Stimulated activated CD4-positive, alpha-beta T cell treated with anti-CD3 and anti-CD28 coated beads, Interleukin-2, amount 100 ng/mL, for 24 hours (primary cell): ENCODE measurements at places on chromosomes 4 and X.

DNA sequence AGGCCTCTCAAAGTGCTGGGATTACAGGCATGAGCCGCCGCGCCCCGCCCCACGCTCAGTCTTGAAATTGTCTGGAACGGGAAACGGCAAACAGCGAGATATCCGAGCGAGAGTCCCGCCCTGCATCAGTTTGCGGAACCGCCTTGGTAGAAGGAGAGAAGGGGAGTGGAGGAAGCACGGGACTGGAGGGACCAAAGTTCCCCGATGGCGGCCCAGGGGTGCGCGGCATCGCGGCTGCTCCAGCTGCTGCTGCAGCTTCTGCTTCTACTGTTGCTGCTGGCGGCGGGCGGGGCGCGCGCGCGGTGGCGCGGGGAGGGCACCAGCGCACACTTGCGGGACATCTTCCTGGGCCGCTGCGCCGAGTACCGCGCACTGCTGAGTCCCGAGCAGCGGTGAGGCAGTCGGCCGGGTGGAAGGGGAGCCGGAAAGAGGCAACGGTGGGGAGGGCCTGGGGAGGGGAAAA lies at the start of gene BST1:
Gene BST1, plus strand, starts transcription at position 125 of the 463 bp plus-strand sequence. Its CDS starts 80 bp downstream, at position 205.
- DNase-seq: peak; percentile 62

- DNase-seq: no peak
These were observed 104.9 kb downstream of the FAM13A start for GRCh38 chr4:88952081-88952480.

DNA sequence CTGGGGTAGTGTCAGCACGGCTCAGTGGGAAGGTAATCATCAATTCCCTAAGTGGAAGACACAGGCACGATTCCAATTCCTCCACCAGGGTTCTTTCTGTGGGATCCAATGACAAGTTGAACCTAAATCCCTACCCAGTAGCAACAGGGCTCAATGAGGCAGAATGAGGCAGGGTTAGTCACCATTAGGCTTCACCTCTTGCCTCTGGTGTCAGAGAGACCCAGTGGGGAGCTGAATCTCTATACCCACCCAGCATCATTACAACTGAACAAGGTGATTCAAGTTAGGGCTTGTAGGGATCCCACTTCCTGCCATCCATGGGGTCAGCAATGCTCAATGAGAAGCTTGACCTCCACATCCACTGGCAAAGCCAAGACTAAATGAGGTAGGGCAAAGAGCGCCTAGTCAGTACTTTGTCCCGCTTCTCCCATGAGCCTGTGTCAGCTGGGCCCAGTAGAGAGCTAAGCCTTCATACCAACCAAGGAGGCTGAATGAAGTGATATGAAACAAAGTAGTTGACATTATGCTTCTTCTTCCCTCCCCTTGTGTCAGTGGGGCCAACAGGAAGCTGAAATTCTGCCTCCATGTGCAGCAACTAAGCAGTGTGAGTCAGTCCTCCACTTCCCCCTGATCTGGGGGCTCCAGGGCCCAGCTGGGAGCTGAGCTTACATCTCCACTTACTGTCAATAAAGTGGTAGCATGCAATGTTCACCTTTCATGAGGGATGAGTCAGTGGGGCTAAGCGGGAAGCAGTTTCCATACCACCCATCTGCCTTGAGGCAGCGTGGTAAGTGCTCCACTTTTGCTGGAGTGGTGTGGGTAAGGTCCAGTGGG lies 36.4 kb upstream of the RBM41 start:
- peak; percentile 22 for DNase-seq

- no peak for DNase-seq
These were observed 14.3 kb upstream of the CORIN start for GRCh38 chr4:47852136-47852535.

DNA sequence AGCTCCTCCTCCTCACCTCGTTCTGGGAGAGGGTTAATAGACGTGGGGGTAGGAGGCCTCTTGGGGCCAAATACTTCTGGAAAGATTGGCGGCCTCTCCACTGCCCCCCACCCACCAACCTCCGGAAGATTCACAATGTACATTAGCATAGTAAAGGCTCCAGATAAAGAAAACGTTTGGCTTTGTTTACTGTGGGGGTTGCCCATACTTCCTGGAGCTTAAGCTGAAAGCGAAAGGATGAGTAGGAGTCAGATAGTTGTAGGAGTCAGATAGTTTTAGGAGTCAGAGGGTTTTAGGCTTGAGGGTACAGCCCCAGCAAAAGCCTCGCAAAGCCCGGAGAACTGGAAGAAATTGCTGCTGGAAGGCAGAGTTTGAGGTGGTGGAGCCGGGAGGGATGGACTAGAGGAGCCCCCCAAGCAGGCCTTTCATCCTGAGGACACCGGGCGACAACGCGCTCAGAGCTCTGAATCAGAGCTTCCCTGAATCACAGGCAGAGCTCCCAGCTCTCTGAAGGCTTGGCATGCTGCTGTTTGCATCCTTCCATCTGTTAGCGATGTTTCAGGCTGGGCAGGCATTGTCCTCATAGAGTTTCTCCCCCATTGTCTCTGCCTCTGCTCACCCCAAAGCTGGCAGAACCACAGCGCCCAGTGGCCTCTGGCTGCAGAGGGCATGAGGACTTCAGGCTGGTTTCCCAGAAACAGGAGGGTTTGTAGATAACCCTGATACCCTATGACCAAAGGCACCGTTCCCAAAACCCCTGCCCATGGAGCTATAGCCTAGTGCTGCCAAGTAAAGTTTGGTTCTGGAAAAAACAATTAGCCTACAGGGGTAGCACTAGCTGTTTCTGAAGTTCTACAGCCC lies 280.7 kb downstream of the BCOR start:
- no peak for DNase-seq

DNA sequence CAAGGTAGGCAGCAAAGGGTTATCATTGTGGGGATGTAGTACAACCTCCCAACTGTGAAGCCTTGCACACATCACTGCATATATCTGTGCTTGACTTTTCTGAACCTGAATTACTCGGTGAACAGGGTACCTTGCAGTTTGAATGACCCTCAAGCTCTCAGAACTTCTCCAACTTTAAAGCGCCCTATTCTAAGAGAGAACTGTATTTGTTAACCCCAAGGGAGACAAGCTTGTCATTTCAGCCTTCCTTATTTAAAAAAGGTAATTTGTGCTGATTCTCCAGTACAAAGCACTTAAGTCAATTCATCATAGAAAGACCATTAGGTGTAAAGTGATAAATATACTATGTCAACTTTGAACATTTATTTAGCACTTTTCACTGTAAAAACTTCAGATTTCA lies 122.0 kb upstream of the STS start:
- DNase-seq: no peak

DNA sequence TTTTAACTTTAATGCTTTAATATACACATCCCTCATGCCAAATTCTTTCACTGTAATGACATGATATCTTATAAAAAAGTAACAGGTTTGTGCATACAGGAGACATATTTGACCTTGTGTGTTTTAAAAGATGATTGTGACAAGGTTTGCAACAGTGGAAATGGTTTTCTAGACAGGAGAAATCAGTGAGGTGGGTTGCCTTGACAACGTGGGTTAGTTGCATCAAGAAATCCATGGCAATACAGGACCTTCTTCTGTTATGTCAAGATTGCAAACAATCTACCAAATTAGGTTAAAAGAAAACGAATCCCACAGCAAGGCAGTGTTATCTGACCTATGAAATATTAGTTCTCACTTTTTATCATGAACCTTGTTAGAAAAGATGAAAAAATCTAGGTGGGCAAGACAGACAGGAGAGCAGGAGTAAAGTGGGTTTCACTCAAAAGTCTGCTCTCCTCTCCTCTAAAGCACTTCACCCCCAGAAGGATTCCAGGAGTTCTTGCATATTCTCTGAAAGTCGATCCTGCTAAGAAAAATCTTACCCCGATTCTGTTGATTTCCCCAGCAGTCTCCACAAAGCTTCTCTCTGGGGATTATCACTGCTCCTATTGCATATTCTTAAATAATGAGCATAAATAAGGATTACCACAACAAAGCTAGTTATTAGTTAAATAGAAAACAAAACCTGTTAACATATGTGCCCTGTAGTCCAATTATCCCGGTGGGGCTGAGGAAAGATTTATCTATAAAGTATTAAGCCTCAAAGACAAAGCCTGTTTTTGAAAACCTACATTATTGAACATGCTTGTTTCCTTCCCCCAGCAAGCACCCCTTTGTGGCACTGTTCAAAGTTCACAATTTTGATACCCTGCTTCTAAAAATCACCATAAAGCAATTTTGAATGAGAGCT lies 71.0 kb downstream of the TMA16 start:
- no peak for DNase-seq

DNA sequence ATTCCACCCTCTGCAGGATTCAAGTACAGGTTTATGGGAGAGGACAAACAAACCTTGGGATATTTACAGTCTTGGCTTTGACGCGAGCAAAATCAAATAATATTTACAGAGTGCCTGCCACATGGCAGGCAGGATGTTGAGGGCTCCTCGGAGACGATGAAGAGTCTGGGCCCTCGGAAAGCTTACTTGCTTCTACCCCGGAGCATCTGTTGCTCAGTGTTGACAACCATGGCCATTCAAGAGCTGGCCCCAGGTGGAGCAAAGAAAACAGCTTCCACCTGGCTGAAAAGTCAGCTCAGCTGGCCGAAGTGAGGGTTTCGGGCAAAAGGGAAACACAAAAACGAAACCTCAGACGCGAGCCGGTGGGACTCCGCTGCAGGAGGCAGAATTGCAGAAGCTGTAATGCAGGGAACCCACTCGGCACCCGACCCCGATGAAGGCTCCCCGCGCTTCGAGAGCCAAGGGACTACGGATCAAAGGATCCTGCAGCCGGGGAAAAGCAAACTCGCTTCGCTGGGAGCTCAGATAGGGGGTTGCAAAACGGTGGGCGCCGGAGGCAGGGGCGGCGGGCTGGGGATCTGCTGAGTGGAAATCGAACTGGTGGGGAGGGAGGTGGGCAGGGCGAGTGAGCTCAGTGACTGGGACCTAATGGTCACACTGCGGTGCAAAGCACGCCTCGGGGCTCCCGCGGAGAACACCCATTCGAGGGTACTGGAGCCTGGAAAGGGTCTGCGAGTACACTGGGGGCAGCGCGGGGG lies 805 bp downstream of the ATP8A1 start:
- peak; percentile 47 for DNase-seq

DNA sequence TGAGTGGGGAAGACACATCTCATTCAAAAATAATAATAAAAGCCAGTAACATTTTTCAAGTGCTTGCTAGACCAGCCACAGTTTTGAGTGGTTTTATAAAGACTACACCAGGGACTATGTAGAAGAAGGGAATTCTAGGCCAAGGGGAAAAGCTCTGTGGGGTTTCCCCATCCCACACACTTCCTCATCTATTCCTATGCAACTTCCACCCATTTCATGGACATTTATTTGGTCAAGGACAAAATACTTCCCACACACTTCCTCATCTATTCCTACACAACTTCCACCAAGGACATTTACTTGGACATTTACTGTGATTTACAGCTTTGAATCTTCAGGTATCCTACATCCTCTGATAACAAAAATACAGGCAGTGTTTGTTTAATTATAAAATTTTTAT lies 86.5 kb upstream of the KLF3 start:
- DNase-seq: no peak

- DNase-seq: no peak
These were observed 97.1 kb downstream of the MRPL1 start for GRCh38 chr4:77959566-77960338.

- DNase-seq: no peak
These were observed 304.9 kb downstream of the GBA3 start for GRCh38 chr4:22997358-22998224.

- DNase-seq: no peak
These were observed 346.4 kb upstream of the PRKX start for GRCh38 chrX:4059893-4060292.

- DNase-seq: no peak
These were observed 24.4 kb downstream of the SYAP1 start for GRCh38 chrX:16743604-16744325.
